HS-5 (cell line): ENCODE measurements at places on chromosomes 2 and 18.
A peak's percentile ranks its signal among the peaks of the same experiment; 100 is the strongest.

- DNase-seq, result no peak
Observed at GRCh38 chr18:56647071-56647470, 4.1 kb upstream of the WDR7 start.

GRCh38 chr2:201704536-201704935, 6.1 kb upstream of the MPP4 start:
- DNase-seq, result no peak

- no peak for DNase-seq
Observed at GRCh38 chr18:59690996-59691395, 6.2 kb downstream of the CCBE1 start.

DNA sequence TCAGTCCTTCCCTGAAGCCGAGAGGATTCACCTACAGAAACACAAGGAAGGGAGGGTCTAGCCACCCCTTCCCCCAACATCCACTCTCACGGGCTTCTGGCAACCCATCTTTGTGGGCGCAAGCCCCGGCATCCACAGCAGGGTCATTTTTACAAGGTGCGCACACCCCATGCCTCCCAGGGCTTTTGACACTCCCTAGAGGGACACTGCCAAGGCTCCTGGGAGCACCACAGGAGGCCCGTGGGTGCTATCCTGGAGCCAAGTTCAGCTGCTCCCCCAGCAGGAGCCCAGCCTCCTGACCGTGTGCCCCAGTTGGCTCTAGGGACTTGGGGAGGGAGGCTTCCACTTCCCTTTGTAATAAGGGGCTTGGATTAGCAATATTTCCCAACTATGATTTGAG, 251.6 kb downstream of the TNS1 start:
- DNase-seq, result no peak

- DNase-seq, result no peak
Observed at GRCh38 chr2:14684516-14684915, 52.0 kb downstream of the LRATD1 start.

GRCh38 chr2:47803363-47803762, 20.4 kb downstream of the MSH6 start:
- no peak for DNase-seq

- no peak for DNase-seq
Observed at GRCh38 chr2:94984964-94985575, 40.4 kb upstream of the MAL start.

DNA sequence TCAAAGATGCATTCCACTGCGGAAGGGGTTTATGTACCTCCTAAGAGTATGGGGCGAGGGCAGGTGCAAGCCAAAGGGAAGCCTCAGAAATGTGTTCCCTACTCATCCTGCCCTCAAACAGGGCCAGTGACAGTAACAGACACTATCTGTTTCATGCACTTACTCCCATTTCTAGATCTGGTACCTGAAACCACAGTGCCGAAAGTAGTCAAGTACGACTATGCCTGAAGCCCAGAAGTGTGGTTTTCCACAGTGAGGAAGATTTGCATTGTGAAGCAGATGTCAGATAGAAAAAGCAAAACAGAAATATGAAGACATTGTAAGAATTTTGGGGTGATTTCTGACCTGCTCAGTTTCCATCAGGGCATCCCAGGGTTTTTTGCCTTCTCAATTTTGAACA, 748.7 kb downstream of the RNF144A start:
- DNase-seq, result no peak

- peak; percentile 96 for DNase-seq
Observed at GRCh38 chr2:105396254-105397024, 2.4 kb downstream of the FHL2 start.

DNA sequence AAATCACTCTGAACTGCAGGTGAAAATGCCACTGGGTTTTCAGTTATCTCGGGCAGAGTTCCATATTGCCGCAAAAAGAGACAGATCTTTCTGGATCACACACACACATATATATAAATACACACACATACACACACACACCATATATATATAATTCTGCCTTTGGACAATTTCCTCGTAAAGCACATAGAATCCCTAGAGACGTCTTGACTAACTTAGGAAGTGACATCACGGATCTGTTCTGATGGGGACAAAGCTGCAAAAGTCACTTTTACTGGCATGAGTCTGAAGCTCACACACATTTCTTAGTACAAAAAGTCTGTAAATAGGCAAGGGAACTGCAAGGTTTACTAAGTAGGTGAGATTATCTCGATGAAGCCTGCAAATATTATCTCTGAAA, 28.6 kb upstream of the MBOAT2 start:
- no peak for DNase-seq

DNA sequence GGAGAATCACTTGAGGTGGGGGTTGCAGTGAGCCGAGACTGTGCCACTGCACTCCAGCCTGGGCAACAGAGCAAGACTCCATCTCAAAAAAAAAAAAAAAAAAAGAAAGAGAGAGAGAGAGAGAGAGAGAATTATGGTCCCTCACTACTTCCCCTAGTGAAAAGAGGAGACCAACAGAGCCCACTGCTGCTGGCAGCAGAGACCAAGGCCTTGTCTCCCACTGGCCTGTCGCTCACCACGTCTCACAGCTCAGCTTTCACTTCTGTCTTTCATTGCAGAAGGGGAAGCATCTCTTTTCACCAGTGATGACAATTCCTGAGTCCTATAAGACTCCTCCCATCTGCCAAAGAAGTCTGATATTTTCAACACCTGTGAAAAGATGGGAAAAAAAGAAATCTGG, 81.3 kb downstream of the CLHC1 start:
- no peak for DNase-seq

GRCh38 chr18:62792016-62792415, 76.7 kb downstream of the PHLPP1 start:
- no peak for DNase-seq

DNA sequence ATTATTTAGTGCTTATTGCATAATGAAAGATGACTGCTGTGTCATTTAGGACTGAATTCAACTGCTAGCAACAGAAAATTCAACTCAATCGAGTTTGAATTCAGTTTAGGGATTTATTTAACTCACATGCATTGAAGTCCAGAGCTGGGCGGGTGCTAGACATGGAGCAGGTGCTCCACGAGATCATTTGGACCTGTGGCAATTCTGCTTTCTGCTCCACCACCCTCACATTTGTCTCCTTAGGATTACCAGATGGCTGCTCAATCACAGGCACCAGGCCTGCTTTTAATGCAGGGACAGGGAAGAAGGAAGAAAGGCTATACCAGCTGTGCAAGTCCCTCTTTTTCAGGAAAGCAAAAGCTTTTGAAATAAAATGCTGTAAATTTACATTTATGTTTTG, 572.9 kb upstream of the SLC8A1 start:
- no peak for DNase-seq

GRCh38 chr18:33157893-33158292, 282.6 kb downstream of the CCDC178 start:
- no peak for DNase-seq

GRCh38 chr18:75638776-75639471, 211.4 kb upstream of the SMIM21 start:
- DNase-seq, result no peak

DNA sequence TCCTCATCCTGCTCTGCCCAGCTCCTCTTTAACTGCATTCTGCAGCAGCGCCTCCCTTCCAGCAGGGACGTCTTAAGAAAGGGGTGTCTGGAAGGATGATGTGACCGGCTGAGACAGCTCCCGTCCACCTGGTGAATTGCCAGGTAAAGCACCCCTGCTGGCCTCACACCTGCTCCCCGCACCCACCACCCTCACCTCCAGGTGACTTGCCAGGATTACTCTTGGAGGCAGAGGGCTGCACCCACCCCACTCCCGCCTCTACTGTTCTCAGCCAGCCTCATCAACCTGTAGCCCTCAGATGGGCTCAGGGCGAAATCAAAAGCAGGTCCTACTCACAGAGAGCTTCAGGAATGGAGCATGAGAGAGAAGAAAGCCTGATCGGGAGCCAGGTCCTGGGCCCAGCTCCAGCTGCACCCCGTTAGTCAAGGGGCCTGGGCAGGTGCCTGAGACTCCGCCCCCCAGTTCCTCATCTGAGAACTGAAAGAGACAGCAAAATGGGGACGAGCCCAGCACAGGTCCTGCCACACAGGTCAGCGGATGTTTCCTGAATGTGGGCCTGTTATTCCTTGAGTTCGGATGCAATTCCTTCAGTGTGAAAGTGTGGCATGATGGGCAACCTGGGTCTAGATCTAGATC, 5.6 kb downstream of the ADRA2B start:
- no peak for DNase-seq

DNA sequence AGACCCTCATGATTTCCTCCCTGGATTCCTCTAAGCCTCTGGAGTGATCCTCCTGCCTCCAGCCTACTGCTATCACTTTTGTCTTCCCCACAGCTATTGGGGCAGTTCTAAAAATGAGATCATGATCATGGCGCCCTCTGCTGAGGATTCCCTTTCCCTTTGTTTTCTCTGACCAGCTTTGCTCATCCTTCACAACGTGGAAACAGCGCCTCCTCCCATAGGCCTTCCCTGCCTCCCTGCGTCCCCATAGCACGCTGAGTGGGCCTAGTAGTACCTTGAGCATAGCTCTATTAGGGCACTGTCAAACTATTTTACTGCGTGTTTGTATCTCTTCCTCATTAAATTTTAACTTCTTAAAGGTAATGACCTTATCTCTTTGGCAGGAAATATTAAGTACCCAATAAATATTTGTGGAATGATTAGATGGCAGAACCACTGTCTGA, 207.0 kb upstream of the FANCL start:
- peak; percentile 44 for DNase-seq

- no peak for DNase-seq
Observed at GRCh38 chr2:190862571-190862991, 18.0 kb upstream of the GLS start.

GRCh38 chr2:126476691-126477090, 179.3 kb upstream of the GYPC start:
- no peak for DNase-seq

GRCh38 chr18:3623769-3624545, 174.0 kb downstream of the TGIF1 start:
- DNase-seq, result peak; percentile 96

DNA sequence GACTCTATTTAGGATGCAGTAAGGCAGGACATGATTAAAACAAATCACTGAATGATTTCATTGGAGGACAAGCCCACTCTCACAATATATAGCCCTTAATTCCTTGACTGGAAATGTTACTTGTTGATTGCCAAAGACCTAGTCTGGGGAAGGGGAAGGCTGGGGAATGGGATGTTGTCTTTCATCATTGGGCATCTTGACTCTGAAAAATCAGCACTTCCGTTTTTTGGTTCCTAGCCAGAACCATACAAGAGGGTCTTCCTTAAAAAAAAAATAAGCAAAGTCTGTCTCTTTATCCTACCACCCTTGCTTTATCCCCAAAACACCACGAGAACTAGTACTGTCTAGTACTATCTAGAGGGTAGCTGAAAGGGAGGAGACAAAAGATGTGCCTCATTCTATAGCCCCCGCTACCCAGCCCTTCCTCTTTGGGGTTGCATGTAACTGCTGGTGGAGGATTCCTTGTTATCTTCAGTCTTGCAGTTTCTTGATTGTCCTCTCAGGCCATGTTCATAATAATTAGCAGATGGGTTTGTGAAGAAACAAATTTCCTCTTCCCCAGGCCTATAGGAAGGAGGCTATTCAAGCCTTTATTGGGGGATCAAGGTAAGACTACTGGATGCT, 55.8 kb downstream of the NEMP2 start:
- DNase-seq, result no peak

DNA sequence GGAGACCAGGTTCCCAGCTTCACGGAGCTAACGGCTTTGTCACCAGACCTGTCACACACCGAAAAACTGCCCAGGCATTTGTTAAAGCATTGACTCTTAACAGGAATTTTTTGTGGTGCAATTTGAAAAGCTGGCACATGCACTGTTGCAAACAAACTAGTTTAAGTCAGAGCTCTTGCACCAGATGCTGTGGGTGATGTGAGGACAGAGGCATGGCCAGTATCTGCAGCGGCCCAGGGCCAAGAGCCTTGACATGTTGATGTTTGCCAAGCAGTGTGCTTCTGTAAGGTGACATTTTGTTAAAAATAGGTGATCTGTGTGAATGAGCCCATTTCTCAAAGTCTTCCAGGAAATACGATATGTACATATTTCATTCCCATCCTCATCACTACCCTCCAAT, 142.5 kb downstream of the MTCL1 start:
- DNase-seq, result no peak

GRCh38 chr2:136126021-136126420, 8.1 kb upstream of the CXCR4 start:
- no peak for DNase-seq

DNA sequence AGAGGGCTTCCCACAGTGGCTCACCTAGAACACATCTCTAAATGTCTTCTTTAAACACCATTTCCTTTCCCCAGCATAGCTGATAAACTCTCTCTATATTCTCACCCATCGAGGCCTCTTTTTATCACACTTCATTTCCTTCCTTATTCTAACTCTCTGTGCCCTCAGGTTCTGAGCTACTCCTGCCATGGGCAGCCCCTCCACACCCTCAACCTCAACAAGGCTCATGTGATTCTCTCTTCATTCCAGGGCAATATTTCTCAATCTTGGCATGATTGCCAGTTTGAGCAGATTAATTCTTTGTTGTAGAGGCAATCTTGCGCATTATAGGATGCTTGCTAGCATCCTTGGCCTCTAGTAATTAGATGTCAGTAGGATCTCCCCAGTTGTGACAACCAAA, 999.1 kb downstream of the TSN start:
- no peak for DNase-seq

GRCh38 chr2:230777721-230778120, 65.1 kb downstream of the CAB39 start:
- DNase-seq, result no peak

DNA sequence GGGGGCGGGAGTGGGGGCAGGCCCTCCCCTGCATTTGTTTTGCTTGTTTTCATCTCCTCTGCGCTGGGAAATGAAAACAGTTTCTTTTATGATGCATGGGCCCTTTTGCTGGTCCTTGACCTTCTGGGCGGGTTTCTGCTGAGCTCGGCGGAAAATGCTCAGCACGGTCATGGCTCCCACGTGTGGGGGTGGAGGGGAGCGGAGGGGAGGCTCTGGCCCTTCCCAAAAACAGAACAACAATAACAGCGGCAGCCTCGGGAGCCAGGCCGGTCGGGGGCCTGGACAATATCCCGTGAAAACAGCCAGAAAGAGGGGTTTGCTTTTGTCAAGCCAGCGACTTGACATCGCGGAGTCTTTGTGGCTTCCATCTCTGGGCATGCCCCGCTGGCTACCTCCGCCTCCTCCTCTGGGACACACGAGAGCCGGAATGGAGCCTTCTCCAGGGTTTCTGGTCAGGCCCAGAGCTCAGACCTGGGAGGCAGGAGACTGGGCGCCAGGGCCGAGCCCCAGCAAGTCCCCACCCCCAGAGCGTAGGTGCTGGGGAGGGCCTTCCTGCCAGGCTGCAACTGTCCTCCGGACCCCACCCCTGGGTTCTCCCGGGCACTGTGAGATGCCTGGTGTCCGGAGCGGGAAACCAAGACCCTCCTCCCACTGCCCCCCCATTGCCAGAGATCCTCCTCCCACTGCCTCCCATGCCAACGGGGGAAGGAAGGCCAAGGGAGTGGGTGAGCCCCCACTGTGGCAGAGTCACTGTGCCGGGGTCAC, 35.9 kb upstream of the SNED1 start:
- DNase-seq, result no peak
